Activated CD4-positive, alpha-beta T cell treated with anti-CD3 and anti-CD28 coated beads for 48 hours (primary cell): ENCODE measurements at places on chromosomes 16 and 17.

GRCh38 chr16:13270602-13271001, 369.2 kb downstream of the SHISA9 start:
- DNase-seq, result no peak

GRCh38 chr17:20279631-20280030, 187.7 kb downstream of the LGALS9B start:
- DNase-seq, result no peak

DNA sequence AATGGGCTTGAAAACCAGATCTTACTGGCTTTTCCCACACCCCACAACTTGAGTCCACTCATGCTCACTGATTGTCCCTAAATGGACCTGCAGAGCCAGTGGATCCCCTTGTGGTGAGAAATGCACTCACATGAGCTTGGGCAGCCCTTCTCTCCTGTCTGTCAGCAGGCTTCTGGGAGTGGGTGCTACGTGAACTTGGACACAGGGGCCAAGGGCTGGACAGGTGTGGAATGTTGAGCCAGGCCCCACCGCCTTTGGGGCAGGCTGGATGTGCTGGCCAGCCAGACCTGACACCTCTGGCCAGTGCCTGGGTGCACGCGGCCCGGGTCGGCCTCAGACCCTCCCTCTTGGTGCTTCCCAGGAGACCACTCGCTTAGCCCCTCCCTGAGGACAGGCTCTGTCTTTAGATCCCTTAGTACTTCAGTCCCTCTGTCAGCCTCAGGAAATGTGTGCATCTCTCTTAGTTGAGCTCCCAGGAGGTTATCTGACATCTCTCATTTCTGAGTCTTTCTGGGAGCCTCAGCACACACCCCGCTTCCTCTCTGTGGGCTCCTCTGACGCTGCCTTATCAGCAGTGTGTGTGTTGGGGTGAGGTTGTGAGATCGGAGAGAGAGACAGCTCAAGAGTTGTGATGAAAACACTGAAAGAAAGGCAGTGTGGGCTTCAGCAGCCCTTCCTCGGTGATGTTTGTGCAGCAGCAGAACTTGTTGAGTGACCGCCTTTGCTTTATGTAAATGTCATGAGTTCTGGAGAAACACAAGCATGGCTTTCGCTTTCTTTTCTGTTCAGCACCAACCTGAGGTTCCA, 117.0 kb downstream of the RAB11FIP4 start:
- DNase-seq, result peak; percentile 75

- no peak for DNase-seq
Measured at GRCh38 chr17:43719578-43719977, 39.0 kb downstream of the SOST start.

DNA sequence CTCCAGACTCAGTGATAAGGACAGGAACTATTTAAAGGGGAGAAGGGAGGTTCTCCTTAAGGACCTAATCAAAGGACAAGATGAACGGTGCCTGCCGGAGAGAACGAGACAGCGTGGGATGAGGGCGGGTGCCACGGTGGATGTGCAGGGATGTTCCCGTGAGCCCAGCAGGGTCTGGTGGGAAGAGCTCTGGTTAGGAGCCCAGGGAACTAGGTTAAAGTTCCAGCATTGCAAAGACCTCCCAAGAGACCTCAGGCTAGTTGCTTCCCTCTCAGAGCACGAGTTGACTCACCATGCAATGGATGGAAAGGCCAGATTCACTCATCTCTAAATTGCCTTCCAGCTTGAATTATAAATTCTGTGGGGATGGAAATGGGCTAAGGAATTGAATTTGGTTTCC, 14.7 kb downstream of the CCR7 start:
- peak; percentile 3 for DNase-seq

DNA sequence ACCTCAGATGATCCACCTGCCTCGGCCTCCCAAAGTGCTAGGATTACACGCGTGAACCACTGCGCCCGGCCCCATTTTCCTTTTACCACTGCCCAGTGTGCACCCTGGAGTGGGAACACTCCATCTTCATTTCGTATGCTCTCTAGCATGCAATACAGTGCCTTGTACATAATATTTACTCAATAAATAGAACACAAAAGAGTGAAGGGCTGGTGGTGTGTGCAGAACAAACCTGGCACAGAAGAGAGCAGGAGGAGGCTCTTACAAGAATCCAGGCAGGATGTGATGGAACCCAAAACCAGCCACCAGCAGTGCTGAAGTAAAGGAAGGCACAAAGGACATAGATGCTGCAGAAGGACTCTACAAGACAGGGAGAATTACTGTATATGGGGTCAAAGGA, 7.3 kb downstream of the KRT37 start:
- no peak for DNase-seq

- no peak for DNase-seq
Measured at GRCh38 chr17:75755990-75756389, 9.0 kb downstream of the GALK1 start.

DNA sequence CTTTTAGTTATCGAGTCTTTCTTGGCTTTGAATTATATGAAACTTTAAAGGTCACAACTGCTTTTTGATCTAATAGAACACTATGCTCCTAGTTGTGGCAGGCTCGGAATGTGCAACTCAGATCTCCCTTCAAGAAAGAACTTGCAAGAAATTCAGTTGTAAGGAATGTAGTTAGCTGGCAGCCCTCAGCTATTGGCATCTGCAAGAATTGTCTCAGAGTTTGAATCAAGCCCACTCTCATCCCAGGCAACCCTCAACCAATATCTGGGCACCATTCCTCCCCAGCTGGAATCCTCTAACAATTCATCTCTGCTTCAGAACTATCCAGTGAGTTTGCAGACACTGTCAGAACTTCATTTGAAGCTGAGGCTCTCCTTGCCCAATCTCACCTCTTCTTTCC, 447.2 kb downstream of the KIF2B start:
- no peak for DNase-seq

DNA sequence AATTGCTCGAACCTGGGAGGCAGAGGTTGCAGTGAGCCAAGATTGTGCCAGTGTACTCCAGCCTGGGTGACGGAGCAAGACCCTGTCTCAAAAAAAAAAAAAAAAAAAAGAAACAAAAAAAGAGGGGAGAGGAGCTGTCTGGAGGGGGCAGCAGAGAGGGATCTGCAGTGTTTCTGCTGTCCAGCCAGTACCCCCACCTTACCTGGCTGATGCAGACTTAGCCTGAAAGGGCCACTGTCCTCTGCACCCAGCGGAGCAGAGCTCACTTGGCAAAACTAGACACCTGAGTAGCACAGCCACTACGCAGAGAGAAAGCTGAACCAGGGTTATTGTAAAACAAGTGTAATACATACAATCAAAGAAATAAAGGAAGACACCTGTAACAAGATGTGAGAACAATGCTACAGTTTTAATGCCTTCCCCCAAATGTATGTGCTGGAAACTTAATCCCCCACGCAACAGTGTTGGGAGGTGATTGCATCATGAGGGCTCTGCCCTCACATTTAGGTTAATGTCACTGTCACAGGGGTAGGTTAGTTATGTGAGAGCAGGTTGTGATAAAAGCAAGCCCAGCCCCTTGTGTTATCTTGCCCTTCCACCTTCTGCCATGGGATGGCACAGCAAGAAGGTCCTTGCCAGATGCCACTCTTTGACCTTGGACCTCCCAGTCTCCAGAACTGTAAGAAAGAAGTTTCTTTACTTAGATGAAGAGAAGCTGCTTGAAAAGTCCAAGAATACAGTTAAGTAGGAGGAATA, 211.2 kb downstream of the RPTOR start:
- DNase-seq, result no peak
